Amniotic stem cell (primary cell): ENCODE measurements at places on chromosomes 1 and 21.
A peak's percentile ranks its signal among the peaks of the same experiment; 100 is the strongest.

DNA sequence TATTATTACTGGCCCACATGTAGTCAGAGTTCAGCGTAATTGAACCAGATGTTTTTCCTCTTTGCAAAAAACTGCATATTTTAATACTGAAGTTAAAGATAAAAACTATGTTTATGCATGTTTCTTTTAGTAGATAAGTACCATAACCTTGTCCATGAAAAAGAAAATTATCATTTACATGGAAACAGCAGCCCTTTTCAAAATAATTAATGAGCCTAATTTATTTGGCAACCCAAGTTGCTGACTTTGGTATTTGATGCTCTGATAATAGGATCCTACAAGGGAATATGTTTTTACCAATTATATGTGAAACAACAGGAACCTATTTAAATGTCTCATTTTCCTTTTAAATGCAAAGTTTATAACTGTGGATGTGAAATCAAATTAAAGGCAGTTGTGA lies 281.3 kb upstream of the C1orf105 start:
- DNase-seq = no peak

DNA sequence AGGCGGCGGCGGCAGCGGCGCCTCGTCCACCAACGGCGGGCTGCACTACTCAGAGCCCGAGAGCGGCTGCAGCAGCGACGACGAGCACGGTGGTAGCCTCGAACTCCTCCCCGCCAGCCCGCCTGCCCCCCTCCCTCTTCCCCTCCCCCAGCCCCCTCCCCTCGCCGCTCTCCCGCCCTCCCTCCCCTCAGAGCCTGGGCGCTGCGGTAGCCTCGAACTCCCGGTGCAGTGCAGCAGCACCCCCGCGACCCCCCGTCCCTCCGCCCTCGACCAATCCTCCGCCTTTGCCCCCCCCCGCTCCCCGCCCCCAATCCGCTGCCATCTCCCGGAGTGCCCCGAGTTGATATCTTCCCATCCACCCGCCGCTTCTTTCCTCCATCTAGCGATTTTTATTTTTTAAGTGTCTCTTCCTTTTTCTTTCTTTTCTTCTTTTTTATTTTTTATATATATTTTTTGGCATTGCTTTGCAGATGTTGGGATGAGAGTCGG lies 516 bp downstream of the RCOR3 start:
- DNase-seq = peak; percentile 15

GRCh38 chr1:17097787-17098186 lies 21.5 kb downstream of the PADI2 start:
- no peak for DNase-seq

GRCh38 chr1:225882694-225883615 lies 775 bp upstream of the TMEM63A start:
- no peak for DNase-seq

DNA sequence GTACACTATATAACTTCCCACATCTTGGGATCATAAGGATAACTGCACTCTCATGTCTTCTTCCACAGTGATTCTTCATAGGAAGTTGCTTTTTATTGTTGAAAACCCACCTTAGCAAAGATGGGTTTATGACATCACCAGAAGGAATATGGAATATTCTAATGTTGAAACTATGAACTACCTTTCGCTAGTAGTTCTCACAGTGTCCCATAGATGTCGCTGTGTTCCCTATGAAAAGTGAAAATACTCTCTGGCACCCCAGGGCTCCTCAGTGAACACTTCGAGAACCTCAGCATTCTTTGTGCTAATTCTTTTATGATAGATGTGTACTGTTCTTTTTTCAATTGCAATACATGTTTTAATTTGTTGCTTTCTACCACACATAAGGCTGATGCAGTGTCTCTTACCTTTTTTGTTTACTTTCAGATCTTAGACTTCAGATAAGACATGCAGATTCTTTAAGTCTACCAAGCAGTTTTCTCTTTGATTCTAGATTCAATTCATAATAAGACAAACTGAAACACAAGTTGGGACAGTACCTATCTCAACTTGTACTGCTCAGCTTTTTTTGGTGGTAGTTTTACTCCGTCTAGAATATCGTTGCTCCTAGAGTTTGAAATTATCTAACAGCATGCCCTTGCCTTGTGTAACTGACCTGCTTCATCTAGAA lies 90.8 kb downstream of the GTF2B start:
- no peak for DNase-seq

DNA sequence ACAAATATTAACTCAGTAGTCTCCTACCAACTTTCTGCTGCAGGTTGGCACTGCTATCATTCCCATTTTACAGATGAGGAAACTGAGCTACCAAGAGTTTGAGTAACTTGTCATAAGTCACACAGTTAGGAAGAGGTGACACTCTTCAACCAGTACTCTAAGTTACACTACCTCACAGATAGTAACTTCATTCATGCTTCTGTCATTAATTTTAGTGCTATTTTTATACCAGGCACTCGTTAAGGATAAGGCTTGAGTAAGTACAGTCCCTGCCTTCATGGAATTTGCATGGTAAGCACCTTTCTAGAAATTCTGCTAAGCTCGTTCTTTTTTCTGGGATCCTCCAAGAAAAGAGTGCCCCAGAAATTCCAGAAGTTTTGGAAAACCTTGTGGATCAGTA lies 78.7 kb downstream of the ZP4 start:
- no peak for DNase-seq

DNA sequence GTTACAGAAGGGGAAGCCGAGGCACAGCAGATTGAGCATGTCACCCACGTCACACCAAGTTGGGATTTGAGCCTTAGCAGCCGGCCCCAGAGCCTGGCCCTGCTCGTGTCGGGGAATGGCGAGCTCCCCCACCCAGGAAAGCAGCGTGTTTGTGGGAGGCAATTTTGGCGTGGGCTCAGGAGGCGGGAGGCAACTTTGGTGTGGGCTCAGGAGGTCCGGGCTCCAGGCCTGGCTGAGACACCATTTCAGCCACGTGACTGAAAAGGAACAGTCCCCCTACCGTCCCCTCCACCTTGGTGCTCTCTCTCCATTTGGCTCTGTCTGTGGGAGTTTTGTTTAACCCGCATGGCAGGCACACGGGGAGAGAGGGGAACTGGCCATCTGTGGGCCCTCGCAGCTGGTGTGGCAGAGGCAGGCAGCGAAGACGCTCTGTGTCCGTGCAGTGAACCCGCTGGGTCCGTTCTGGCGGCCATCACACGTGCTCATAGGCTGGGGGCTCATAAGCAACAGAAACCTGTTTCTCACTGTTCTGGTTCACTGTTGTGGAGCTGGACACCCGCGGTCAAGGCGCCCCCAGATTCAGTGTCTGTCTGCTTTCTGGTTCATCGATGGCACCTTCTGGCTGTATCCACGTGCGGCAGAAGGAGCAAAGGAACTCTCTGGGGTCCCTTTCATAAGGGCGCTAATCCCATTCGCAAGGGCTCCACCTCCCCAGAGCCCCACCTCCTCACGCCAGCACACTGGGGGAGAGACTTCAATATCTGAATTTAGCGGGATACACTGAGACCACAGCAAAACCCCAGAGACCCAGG lies 110.2 kb downstream of the CRYAA start:
- DNase-seq = no peak

DNA sequence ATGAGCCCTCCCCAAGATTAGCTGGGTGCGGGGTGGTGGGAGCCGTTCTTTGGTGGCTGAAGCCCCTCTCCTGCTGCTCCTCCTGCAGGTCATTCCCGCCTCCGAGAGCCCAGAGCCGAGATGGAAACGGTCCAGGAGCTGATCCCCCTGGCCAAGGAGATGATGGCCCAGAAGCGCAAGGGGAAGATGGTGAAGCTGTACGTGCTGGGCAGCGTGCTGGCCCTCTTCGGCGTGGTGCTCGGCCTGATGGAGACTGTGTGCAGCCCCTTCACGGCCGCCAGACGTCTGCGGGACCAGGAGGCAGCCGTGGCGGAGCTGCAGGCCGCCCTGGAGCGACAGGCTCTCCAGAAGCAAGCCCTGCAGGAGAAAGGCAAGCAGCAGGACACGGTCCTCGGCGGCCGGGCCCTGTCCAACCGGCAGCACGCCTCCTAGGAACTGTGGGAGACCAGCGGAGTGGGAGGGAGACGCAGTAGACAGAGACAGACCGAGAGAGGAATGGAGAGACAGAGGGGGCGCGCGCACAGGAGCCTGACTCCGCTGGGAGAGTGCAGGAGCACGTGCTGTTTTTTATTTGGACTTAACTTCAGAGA lies 448 bp downstream of the G0S2 start:
- DNase-seq = no peak

GRCh38 chr1:46458190-46458589 lies 31.4 kb upstream of the DMBX1 start:
- DNase-seq = no peak

DNA sequence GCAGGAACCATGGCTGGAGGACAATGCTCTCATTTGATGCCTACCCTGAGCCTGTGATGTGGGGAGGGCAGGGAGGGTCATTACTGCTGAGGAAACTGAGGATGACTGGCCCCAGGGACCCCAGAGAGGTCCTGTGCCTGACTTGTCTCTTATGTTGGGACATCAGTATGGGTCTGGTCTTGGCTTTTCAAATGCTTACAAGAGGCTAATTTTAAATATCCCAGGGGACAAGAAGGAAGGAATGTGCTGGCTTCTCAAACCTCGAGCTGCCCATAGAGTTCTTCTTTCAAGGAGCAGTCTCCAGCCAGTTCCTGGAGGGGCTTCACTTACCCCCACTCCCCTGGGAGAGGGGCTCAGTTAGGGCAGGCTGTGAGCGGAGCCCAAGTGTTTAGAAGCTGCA lies 168.2 kb downstream of the TRABD2B start:
- no peak for DNase-seq
